Activated CD4-positive, alpha-beta memory T cell treated with anti-CD3 and anti-CD28 coated beads, Interleukin-2, amount 10 ng/mL, durations not matched to agents 7 days and 5 days (primary cell): ENCODE measurements at places on chromosomes 7 and 10. TPM values are rescaled to one million over a fixed set of nuclear protein-coding genes. Genes with fewer than 3 reads are reported as not detected.

DNA sequence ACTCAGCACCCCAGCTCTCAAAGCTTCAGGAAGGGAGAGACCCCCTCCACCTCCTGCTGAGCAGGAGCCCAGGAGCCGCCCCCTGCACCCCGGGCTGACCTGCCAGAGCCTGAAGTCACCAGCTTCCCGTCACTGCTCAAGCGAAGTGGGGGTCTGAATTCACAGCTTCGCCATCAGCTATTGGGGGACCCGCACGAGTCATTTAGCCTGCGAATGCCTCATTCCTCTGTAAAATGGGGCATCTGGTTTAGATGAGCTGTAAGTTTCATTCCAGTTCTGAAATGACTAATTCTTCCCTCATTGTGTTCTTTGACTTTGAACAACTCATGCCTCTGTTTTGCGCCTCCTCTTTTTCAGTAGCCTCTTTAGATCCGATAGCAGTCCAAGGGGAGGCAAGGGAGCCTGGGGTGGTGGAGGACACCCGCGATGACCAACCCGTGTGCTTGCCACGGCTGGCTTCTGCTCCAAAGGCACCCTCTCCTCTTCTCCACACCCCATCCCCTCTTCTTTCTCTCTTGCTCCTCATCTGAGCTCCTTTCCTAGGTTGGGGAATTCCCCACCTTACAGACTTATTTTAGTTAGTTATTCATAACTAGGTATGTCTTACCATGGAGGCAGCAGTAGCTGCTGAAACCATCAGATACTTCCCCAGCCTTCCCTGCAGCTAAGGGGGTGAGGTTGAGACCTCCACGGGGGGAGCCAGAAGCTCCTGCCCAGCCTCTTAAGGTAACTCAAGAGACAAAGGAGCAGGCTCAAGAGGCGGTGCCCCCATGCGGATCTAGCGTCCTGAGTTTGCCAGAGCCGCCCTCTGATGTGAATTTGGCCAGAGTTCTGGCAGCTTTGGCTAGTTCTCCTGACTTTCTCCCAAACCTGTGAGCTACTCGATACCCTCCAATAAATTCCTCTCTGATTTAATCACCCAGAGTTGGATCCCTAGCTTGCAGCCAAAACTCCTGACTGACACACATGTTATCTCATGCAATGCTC is 47.7 kb downstream of the RBM17 start:
- peaks cover 66% of the 10 kb centered on the region for H3K4me1 ChIP-seq
- DNase-seq: peak; percentile 59
- peak overlapping the region; percentile 56 for H3K27ac ChIP-seq
- no peaks in the 10 kb centered on the region for H3K36me3 ChIP-seq

The FRMPD2 gene
- not detected for total RNA-seq

DNA sequence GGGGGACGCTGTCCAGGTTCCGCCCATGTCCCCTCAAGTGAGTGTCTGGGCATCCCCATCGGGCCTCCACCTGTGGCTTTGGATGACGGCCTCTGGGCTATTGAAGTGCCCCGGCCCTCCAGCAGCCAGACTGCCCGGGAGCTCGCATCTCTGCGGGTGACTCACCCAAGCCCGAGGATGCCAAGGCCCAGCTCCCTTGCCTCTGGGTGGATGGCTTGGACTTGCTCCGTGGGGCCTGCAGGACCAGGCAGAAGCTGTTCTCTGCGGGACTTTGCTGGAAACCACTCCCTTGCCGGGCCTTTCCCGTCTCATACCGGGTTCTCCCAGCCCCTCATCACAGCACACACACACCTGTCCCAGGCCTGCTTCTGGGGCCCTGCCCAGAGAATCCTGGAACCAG is 22.4 kb downstream of the DPYSL4 start:
- no peaks in the 10 kb centered on the region for H3K27me3 ChIP-seq
- DNase-seq: no peak
- no peak overlapping the region for H3K27ac ChIP-seq
- no peaks in the 10 kb centered on the region for H3K36me3 ChIP-seq

DNA sequence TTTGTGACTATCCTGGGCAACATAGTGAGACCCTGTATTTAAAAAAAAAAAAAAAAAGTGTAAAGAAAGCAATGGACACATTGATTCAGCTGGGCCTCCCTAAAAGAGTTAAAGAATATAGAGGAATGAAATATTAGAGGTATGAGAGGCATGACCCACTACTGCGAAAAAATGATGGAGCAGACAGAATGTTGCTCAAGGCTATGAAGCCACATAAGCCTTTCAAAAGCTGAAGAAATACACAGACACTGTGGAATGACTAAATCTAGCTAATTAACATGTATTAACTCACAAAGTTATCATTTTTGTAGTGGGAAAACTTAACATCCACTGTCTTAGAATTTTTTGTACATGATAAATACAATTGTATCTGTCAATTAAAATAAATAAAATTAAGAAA is 107.3 kb downstream of the HGF start:
- no peaks in the 10 kb centered on the region for H3K27me3 ChIP-seq
- H3K4me3 ChIP-seq: no peak overlapping the region
- no peak overlapping the region for H3K27ac ChIP-seq
- H3K4me1 ChIP-seq: no peaks in the 10 kb centered on the region

The PLCE1 gene
- total RNA-seq: 0.03 TPM

DNA sequence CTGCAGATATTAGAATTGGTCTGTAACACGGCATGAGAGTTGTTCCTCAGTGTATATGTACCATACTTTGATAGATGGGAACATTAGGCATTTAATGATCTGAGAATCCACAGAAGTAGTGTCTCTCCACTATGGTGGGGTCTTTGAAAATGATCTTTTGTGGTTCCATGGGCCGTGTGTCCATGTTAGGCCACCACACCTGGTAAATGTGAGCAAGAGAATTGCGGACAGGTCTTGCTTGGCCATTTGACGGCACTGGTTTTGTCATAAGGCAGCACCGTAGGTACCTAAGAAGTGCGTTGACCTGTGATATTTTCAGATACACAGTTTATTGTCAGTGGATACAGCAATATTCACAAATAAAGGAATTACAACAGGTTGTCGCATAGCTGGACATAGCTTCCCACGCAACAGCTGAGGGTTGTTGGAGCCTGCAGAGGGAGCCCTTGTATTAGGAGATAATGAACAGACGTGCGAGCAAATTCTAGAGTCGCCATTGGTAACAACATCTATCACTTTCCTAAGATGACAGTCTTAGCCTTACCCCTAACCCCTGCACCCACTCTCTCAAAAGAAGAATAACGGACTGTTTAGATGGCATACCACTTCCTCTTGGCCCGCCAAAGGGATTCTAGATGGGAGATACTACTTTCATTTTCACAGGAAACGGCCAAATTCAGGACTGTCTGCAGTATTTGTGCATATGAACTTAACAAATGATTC is 111.4 kb downstream of the COL28A1 start:
- no peak overlapping the region for H3K27ac ChIP-seq
- peak overlapping the region; percentile 25 for H3K4me3 ChIP-seq
- DNase-seq: peak; percentile 32
- H3K36me3 ChIP-seq: no peaks in the 10 kb centered on the region
- peaks cover 4% of the 10 kb centered on the region for H3K27me3 ChIP-seq

DNA sequence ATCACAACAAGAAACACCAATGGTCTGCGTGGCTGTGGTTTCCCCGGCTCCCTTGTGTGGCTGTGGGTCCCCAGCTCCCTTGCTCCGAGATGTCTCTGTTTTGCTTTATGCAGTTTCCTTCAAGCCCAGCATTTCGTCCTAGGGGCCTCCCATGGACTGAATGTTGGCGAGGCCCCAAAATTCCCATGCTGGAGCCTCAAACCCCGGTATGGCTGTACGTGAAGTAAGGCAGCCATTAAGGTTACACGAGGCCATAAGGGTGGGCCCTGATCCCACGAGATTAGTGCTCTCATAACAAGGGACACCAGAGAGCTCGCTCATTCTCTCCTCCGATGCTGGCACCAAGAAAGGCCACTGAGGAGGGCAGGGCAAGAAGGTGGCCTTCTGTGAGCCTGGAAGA is 44.6 kb downstream of the INSIG1 start:
- peaks cover 29% of the 10 kb centered on the region for H3K27me3 ChIP-seq
- DNase-seq: no peak
- no peaks in the 10 kb centered on the region for H3K36me3 ChIP-seq
- peaks cover 14% of the 10 kb centered on the region for H3K4me1 ChIP-seq
- no peak overlapping the region for H3K27ac ChIP-seq
- H3K4me3 ChIP-seq: no peak overlapping the region

- no peak for DNase-seq
- no peak overlapping the region for H3K4me3 ChIP-seq
- H3K27ac ChIP-seq: no peak overlapping the region
- no peaks in the 10 kb centered on the region for H3K36me3 ChIP-seq
- no peaks in the 10 kb centered on the region for H3K27me3 ChIP-seq
Observed at GRCh38 chr10:18759575-18759974, 100.3 kb downstream of the ARL5B start.
